CD4-positive, alpha-beta T cell treated with Interleukin-10 for 1 hour (primary cell): ENCODE measurements at places on chromosomes 5 and 9.

GRCh38 chr9:38649731-38650363 lies 29.5 kb upstream of the ANKRD18A start:
- no peak for DNase-seq

DNA sequence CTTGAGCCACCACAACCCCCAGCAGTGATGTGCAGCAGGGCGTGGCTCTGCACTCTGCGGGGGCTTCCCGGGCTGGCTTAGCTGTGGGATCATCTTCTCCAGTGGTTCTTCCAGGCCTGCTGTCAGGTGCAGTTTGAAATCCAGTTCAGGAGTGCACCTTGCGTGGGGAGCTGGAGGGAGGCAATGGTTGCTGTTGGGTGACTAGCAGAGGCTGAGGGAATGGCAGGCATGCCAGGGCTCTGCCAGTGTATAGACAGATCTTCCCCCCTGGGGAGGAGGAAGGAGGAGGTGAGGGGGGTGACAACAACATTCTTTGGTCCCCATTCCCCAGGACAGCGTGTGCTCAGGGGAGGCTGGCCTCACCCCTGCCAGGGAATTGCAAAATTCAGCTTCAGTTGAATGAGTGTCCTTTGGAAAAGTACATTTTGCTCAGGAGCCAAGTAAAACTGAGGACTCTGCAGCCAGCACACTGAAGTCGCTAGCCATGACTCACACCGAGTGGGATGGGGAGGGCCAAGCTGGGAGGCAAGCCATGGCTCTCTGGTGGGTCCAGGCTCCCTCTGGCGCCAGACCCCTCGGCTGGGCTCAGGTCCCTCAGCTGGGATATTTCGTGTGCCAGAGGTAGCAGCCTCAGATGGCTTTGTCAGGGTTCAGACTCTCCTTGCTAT lies 35.0 kb downstream of the ERGIC1 start:
- DNase-seq: no peak

GRCh38 chr5:94094793-94095441 lies 353.5 kb upstream of the POU5F2 start:
- DNase-seq: no peak

GRCh38 chr5:124743602-124744169 lies 2.8 kb downstream of the ZNF608 start:
- no peak for DNase-seq

GRCh38 chr9:107587191-107587963 lies 97.8 kb upstream of the KLF4 start:
- no peak for DNase-seq

DNA sequence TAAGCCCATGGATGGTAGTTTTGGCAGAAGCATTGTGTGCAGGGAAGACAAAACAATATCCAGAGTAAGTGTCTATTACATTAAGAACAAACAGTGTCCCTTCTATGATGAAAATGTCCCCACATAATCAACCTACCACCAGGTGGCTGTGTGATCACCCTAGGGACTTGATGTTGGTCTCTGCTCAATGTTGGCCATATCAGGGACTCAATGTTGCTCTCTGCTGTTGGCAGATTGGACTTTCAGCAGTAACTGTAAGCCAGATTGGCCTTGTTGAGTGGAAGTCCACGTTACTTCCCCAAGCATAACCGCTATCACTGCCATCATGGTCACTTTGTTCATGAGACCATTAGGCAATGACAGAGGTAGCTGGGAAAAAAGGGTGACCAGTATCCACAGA lies 52.8 kb upstream of the PRSS3 start:
- no peak for DNase-seq

GRCh38 chr9:94623253-94623652 lies 16.1 kb downstream of the FBP1 start:
- DNase-seq: no peak

DNA sequence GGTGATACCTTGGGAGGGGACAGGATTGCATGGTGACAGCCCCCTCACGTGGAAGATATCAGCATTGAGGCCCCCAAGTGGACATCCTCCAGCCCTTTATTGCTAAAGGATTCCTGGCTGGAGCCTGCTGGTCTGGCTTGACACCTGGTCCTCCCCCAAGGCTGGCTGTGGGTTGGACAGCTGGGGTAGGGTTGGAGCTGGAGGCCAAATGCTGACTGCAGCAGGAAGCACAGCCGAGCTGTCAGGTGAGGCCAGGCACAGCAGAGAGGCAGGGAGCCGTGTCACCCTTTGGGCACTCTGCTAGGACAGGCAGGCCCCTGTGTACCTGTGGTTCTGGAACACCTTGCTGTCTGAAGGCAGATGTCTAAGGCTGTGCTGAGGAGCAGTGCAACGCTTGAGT lies 2.2 kb downstream of the CACFD1 start:
- DNase-seq: no peak

DNA sequence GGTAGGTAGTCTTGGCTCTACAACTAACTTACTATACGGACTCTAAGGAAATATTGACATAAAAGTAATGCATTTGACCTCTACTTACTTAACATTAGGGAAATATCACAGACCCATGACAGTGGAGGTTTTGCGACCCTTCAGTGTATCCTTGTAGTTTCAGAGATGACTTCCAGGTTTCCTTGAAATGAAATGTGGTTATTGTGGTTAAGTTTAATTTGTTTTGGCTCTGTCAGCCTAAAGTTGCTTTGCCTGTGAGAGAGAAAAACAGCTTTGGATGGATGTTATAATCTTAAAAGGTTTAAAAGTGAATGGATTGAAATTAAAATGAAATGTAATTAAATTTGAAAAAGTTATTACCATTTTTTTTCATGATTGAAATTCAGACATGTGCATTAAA lies 42.9 kb downstream of the LRRTM2 start:
- no peak for DNase-seq

DNA sequence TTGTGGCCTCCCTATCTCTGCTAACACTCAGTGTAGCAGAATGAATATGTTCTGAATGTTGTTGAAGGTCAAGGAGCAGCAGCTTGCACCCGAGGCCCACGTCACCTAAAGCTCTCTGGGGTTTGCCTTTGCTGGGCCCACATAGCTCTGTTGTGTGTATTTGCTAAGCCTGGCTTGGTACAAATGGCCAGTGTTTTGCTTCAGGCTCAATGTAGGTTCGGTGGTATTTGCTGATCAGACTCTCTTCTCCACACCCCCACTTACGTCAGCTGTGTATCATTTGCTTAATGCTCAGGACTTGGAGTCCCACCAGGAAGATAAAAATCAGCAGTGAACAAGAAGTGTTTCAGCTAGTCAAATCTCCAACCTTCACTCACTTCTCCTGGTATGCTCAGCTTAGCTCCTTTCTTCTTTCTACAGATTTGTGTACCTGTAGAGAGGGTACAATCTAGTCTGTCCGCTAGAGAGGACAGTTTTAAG lies 4.8 kb upstream of the RFESD start:
- DNase-seq: no peak

- DNase-seq: no peak
These were observed 157.6 kb downstream of the CRB2 start for GRCh38 chr9:123513554-123513953.

- DNase-seq: no peak
These were observed 19.0 kb downstream of the C9orf57 start for GRCh38 chr9:72041369-72041768.

DNA sequence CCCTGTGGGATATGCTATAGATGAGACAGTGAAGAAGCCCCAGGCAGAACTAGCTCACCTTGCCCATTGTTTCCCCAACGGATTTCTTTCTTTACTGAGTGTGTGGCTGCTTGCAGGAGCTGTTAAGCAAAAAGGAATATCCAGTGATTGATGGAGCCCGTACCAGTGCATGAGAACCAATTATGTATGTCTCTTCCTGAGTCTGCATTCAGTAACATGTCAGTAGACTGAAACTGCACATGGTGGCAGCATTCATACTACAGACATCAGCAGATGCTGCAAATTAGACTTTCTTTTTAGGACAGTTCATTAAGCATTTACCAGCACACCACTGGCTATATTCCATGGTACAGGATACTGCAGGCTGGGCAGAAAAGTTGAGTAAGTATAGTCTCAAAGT lies 90.3 kb upstream of the PLCXD3 start:
- DNase-seq: no peak

GRCh38 chr5:51347704-51348103 lies 35.5 kb upstream of the ISL1 start:
- DNase-seq: no peak

DNA sequence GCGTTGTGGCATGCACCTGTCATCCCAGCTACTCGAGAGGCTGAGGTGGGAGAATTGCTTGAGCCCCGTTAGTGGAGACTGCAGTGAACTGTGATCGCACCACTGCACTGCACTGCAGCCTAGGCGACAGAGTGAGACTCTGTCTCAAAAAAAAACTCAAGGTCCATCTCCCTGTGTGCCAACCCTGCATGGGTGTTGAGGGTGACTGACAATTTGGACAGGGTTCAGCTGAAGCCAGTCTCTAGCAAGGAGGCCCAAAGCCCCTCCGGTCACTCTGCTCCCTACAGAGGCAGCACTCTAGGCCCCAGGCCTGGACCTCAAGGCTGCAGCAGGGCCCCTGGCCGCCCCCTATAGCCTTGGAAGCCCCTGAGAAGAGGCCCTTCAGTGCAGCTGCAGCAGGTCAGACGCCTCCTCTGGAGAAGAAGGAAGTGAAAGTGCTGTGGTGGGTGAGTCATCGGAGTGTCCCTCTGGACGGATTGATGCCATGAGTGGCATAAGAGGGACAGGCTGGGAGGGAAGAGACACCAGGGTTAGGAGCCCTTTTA lies 39.2 kb upstream of the NEK6 start:
- DNase-seq: peak; percentile 32

GRCh38 chr5:135269199-135269598 lies 129.8 kb downstream of the MACROH2A1 start:
- DNase-seq: no peak

- peak; percentile 9 for DNase-seq
These were observed 212.7 kb downstream of the ESM1 start for GRCh38 chr5:54772684-54773083.

DNA sequence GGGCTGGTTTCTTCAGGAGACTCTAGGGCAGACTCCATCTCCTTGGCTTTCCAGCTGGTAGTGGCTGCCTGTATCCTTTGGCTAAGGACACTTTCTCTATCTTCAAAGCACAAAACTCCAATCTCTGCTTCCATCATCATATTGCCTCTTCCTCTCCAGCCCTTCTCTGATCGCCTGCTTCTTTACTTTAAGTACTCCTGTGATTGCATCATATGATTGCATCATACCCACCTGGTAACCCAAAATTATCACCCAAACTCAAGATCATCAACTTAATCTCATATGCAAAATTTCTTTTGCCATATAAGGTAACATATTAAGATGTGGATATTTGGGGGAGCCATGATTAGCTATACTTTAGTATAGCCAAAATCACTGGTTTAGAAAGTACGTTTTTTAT lies 1092.6 kb upstream of the CDH6 start:
- DNase-seq: no peak

- no peak for DNase-seq
These were observed 70.4 kb downstream of the ARHGAP26 start for GRCh38 chr5:142840575-142840974.

DNA sequence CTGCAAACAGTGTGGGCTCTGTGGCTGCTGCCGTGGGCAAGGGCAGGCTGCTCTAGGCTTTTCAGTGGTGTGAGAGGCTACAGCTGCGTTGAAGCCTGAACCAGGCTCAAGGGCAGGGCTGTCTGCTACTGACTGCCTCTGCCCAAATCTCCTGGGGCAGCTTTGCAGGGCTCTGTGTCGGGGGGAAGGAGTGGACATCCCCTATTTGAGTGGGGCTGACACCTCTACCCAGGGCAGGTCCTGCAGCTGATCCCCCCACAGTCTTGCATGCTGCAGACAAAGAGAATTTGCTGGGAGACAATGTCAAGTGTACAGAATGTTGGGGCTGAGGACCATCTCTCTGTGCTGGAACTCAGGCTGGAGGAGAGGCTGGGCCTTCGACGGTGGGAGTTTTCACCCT lies 240.2 kb downstream of the PBX3 start:
- DNase-seq: no peak

GRCh38 chr9:14223081-14223480 lies 90.9 kb downstream of the NFIB start:
- no peak for DNase-seq
